ENCODE measurements at places on chromosomes 11 and 22.

GRCh38 chr22:37043209-37043827 lies 8.2 kb upstream of the KCTD17 start:
- DNase-seq, result no peak

DNA sequence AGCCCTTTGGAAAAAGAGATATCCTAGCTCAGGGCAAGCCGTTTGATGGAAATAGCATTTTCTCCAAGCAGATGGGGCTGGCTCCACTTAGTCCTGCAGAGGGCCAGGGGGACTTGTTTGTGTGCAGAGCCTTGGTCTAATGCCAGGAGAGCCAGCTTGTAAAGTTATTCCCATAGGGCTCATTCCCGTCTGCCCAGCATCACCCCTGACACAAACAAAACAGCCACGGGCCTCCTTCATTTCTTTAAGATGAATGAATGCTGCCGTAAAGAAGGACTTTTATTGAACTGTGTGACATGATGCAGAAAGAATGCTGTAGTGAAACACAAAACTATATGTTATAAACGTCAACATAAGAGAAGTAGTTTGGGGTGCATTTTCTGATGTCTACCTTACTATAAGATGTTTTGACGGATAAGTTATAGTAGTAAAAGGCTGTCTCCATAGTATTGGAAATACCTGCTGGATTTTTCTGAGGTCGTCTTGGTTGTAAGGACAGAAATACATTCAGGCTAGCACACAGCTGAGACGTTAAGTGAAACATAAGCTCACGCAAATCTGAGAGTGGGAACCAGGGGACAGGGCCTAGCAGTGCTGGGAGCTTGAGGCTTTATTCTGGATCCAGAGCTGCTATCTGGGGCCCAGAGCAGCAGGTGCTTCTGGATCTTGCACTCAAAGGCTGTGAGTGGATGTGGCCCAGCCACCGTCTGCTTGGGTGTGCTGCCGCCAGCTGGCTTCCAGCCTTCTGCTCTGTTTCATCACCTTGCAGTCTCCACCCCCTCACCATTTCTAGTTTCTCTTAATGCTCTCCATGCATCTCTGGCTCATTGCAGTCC lies 53.3 kb downstream of the NCAM1 start:
- DNase-seq, result no peak

GRCh38 chr11:76443268-76443980 lies 1.4 kb upstream of the EMSY start:
- DNase-seq, result no peak

- no peak for DNase-seq
Measured at GRCh38 chr11:115775846-115776245, 271.6 kb upstream of the CADM1 start.

All from T-helper 2 cell (primary cell).